ENCODE measurements at places on chromosomes 12 and 14. TPM values are rescaled to one million over a fixed set of nuclear protein-coding genes. Genes with fewer than 3 reads are reported as not detected.

- no peak for DNase-seq
These were observed 136.5 kb upstream of the TMCC3 start for GRCh38 chr12:94786906-94787305.

BEGAIN gene
- total RNA-seq, result 2.7 TPM

CAPZA3 gene
- total RNA-seq, result not detected

- DNase-seq, result no peak
These were observed 63.7 kb downstream of the FBXL14 start for GRCh38 chr12:1530592-1531152.

GRCh38 chr14:24334431-24335291 lies at the start of gene ADCY4:
Gene ADCY4, minus strand, starts transcription at chr14:24335071. Its CDS starts 419 bp downstream, at chr14:24334652.
- no peak for DNase-seq

HEBP1 gene
- total RNA-seq, result 11.1 TPM

DNA sequence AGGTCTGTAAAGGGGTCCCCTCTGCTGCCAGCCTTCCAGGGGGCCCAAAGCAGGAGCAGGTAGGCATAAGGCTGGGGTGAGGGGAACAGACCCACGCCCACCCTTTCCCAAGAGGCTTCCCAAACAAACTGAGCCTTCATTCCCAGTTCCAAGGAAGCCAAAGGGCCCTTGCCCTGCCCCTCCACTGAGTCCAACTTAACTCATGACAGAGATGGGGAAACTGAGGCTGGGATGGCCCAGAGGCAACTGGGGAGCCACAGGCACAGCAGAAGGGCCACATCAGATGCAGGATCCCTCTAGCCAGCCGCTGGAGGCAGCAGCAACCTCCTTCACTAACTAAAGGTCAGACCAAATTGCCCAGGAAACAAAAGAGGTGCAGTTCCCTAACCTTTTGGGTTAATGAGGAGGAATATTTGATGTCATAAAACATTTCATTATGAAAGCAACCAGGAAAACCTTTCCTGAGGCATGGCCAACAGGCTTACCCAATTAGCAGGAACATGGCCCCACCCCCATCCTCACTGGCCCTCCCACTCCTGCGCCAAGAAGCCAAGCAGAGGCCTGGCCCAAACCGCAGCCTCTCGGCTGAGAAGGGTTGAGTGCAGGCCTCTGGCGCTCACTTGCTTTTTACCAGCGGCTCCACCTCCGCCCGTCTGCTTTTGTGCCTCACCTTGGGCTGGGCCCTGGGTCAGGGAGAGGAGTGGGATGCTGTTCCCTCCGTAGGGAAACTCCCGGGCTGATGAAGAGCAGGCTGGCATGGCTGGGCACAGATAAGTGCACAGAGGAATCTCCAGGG lies 293.5 kb upstream of the RTL1 start:
- no peak for DNase-seq

GRCh38 chr12:25883026-25883916 lies 75.2 kb upstream of the RASSF8 start:
- DNase-seq, result no peak

GRCh38 chr12:111038941-111039340 lies 118.6 kb upstream of the MYL2 start:
- no peak for DNase-seq

DNA sequence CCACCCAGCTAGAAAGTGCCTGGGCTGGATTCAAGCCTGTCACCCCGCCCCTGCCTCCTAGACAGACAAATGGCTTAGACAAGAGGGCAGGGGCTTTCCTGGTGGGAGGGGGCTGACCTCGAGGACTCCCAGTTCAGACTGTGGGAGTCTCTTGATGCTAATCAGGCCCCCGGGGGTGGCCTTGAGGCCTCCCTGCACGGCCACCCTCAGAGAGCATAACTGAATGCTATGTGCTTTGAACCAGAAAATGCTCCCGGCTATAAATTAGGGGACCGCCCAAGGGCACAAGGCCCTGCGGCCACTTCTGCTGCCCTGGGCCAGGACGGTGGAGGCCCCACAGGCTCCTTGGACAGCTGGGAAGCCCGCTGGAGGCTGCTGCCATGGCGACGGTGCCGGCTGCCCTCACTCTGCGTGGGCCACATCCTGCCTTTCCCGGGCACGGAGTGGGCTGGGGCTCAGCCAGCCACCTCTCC lies 111.0 kb upstream of the NCOR2 start:
- DNase-seq, result no peak

LPAR5 gene
- 8.0 TPM for total RNA-seq

GPR162 gene
- total RNA-seq, result not detected

PGF gene
- 0.23 TPM for total RNA-seq

GRCh38 chr12:131941987-131942341 lies 7.8 kb upstream of the EP400 start:
- DNase-seq, result no peak

CEP290 gene
- total RNA-seq, result 12.0 TPM

GRCh38 chr12:15689751-15690191 lies 99.4 kb downstream of the EPS8 start:
- DNase-seq, result no peak

- no peak for DNase-seq
These were observed 217.6 kb upstream of the SFSWAP start for GRCh38 chr12:131493068-131493826.

DNA sequence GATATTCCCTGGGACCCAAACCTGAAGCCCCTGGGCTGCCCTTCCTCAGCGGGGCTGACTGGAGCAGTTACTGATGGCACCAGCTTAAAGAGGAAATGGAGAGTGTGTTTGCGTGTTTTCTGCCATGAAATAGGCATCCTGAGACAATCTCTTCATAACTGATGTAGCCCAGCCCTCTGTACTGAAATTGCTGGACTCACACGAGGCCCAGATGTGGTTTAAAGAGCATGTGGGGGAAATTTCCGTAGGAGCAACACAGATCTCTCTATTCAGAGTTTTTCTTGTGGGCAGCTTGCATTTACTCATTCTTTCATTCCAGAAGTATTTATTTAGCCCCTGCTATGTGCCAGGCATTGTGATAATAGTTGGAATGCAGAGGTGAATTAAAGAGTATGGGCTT lies 782.1 kb upstream of the TBX3 start:
- DNase-seq, result no peak

GRCh38 chr12:3456809-3457208 lies 34.2 kb upstream of the PRMT8 start:
- DNase-seq, result no peak

DNA sequence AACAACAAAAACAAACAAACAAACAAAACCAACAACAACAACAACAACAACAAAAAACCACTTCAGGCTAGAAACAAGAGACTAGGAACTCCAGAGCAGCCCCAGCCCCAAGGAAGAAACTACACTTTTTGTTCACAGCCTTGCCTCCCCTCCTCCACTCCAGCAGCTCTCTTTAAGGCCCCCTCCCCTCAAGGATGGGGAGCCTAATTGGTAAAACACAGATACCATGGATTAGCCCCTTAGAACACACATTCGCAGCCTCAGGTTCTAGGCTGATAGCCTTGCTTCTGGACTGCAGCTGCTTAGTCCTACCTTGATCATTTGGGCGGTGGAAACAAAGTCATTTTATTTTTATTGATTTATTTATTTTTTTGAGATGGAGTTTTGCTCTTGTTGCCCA lies 11.9 kb upstream of the AVIL start:
- DNase-seq, result no peak

BIN2 gene
- total RNA-seq, result 214 TPM

TAS2R13 gene
- total RNA-seq, result 0.23 TPM

DNA sequence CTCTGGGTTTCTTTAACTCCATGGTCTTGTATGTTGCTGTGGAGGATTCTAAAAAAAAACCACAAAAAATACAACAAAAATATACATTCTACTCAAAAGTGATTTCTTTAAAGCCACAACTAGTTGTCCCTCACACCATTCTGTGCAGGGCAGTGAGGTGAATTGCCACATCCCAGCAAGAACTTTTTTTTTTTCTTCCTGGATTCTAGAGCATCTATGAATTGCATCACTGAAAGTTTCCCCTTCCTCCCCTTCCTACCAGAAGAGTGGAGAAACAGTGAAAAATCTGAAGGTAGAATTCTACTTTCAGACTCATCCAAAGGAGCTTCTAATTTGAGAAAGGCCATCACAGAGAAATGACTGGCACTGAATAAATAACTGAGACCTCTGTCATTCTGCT lies 395.3 kb downstream of the AEBP2 start:
- DNase-seq, result no peak

ITGA5 gene
- total RNA-seq, result 107 TPM

DNA sequence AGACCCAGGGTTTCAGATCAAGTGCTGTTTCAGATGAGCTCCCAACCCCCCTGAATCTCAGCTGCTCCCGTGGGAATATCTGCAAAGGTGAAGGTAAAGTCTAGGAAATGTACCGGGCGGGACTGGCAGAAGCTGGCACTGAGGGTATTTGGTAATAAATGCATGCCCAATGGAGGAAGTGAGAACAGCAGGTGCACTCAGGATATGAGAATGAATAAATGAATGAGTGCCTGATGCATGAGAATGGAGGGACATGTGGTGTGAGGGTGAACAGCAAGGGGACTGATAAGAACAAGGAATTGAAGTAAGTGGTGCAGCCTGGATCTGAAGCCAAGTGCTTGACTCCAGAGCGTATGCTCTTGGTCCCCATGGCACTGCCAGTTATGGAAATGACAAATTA lies 11.6 kb downstream of the RAPGEF3 start:
- no peak for DNase-seq

TGFB3 gene
- total RNA-seq, result 1.8 TPM

SSTR1 gene
- not detected for total RNA-seq

INHBE gene
- not detected for total RNA-seq

CPM gene
- total RNA-seq, result 1.1 TPM

DNA sequence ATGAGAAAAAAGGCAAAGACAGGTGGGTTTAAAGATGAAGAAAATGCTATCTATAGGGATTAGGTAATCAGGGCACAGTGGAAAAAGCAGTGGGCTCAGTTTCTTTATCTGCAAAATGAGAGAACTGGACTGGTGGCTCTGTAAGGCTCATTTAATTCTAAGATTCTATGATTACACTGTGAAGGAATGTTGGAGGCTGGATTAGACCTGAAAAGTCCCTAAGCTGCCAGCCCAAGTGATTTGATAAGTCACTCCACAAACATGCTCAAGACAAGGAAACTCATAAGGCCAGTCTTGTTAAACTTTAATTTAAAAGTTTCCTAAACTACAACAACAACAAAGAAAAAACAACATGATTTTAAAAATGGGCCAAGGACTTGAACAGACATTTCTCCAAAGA lies 75.1 kb downstream of the DCAF5 start:
- DNase-seq, result no peak

DNA sequence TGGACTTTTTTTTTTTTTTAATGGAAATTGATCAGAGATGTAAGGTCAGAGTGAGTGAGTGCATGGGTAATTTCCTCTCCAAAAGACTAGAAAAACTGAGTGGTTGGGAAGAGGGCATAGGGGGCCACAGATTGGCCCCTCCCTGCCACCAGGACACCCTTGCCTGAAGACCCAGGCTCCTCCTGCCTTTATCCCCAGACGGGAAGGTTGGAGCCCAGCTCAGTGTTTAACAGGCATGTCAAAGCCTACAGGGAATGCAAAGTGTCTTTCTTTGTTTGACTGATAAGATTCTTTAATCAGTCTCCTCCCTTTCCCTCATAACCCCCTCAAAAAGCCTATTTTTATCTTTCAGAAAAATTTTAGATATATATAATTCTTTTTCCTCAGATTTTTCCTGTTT lies 50.3 kb downstream of the IRAK3 start:
- DNase-seq, result no peak

- DNase-seq, result no peak
These were observed 46.1 kb downstream of the RNFT2 start for GRCh38 chr12:116784238-116784612.

DNA sequence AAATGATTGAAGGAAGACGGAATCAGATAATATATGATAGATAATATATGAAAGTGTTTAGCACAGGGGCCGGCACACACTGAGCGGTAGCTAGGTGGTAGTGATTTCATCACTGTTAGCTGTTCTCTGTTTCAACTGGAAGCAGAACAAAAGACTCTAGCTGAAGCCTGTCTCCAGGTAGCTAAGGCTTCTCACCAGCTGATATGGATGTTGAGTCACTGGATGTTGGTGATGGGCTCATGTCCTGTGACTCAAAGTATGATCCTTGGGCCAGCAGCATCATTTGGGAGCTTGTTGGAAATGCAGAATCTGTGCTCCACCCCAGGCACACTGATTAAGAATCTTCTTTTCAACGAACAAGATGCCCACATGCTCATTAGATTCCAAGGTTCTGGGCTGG lies 21.7 kb upstream of the KCNA5 start:
- DNase-seq, result no peak

TC2N gene
- 180 TPM for total RNA-seq

- no peak for DNase-seq
These were observed 51.2 kb upstream of the TMPO start for GRCh38 chr12:98464190-98464589.

- DNase-seq, result no peak
These were observed 150.1 kb downstream of the TSPAN9 start for GRCh38 chr12:3227076-3227975.
